ENCODE measurements at places on chromosomes 12 and 14.
A peak's percentile ranks its signal among the peaks of the same experiment; 100 is the strongest.

DNA sequence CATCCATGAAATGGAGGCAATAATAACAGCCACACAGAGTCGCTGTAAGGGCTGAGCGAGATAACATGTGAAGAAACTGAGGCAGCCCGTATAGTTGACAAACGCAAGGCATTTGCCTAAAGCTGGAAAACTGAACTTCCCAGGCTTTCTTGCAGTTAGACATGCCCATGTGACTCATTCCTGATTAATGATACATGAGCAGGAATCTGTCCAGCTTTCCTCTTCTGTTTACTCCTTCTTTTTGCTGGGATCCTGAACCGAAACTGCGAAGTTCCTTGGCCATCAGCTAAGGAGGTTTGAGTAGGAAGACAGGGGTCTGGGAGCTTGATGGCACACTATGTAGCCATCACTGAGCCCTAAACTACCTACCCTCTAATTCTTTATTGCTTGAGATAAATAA, 52.2 kb downstream of the ST8SIA1 start:
- H3K4me3 ChIP-seq = peak overlapping the region; percentile 31
- peak; percentile 74 for ATAC-seq
- H3K27ac ChIP-seq = peak overlapping the region; percentile 77
- no peaks in the 10 kb centered on the region for H3K36me3 ChIP-seq
- peaks cover 34% of the 10 kb centered on the region for H3K4me1 ChIP-seq
- H3K27me3 ChIP-seq = no peaks in the 10 kb centered on the region

- H3K27me3 ChIP-seq = no peaks in the 10 kb centered on the region
- ATAC-seq = no peak
- H3K4me3 ChIP-seq = no peak overlapping the region
- peaks cover 85% of the 10 kb centered on the region for H3K4me1 ChIP-seq
Observed at GRCh38 chr14:68139431-68140075, 320.0 kb downstream of the RAD51B start.

DNA sequence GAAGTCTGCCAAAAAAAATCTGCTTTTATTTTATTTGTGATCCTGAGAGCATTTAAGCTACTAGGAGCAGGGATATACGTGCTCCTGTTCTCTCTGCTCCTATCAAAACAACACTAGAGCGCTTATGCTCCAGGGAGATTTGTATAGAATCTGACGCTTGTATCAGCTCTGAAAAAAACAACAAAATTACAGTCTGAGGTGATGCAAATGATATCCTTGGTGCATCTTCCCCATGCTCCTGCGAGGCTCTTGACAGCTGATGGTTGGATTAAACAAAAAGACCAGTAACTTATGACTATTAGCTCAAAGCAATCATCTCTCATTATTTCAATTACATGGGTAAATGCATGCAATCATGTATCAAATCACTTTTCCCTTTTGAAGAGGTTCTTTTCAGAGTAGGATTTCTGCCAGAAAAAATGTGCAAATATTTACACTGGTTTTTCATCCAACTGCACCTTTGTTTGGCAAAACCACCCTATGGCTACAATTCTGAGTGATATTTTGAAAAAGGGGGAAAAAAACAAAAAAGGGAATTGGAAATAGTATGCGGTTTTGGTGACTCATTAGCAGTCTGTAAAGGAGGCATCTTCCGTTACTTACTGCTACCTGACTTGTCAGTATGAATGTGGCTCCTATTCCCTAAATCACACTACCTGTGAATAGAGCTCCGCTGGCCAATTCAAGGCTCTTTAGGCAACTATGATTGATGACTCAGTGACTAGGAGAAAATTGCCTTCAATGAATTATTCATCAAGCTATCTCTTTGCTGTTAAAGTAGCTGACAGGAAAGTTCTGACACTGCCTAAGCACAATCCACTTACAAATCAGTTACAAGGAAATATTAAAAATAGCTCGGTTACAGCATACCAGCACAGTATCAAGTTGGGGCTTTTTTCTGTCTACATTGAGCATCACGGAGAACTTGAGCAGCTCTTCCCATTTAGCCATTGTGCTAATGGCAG, 450.0 kb downstream of the FOXG1 start:
- H3K4me3 ChIP-seq = no peak overlapping the region
- no peaks in the 10 kb centered on the region for H3K36me3 ChIP-seq
- H3K27me3 ChIP-seq = no peaks in the 10 kb centered on the region

GRCh38 chr12:109910969-109911348, 10.9 kb downstream of the TCHP start:
- H3K27me3 ChIP-seq = no peaks in the 10 kb centered on the region
- no peaks in the 10 kb centered on the region for H3K4me1 ChIP-seq
- no peak for ATAC-seq
- no peak overlapping the region for H3K4me3 ChIP-seq

DNA sequence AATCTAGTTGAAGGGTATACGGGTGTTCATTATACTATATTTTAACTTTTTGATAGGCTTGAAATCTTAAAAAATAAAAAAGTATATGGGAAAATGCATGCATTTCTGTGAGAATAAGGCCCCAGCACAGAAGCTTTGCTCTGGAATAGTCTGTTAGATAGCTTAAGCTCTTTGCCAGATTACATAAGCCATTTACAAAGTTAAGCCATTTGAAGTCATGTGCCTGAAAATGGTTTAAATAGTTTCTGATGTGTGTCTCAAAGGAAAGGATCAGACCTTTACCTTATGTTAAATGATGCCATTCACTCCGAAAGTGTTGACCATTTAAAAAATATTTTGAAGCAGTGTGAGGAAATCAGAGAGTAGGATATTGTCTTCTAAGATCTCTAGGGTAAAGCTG, 51.3 kb downstream of the WASHC4 start:
- no peaks in the 10 kb centered on the region for H3K4me1 ChIP-seq
- no peak overlapping the region for H3K27ac ChIP-seq
- H3K36me3 ChIP-seq = peaks cover 4% of the 10 kb centered on the region

- no peaks in the 10 kb centered on the region for H3K4me1 ChIP-seq
- ATAC-seq = no peak
- H3K36me3 ChIP-seq = no peaks in the 10 kb centered on the region
- peak overlapping the region; percentile 21 for H3K4me3 ChIP-seq
- H3K27ac ChIP-seq = peak overlapping the region; percentile 4
Observed at GRCh38 chr12:18165889-18166288, 75.9 kb upstream of the RERGL start.

Measured in gastroesophageal sphincter (tissue), 4 donors.